GM04503 (cell line): ENCODE measurements at places on chromosomes 11 and 22.

GRCh38 chr11:11391169-11391568 lies 38.1 kb upstream of the CSNK2A3 start:
- DNase-seq, result no peak

DNA sequence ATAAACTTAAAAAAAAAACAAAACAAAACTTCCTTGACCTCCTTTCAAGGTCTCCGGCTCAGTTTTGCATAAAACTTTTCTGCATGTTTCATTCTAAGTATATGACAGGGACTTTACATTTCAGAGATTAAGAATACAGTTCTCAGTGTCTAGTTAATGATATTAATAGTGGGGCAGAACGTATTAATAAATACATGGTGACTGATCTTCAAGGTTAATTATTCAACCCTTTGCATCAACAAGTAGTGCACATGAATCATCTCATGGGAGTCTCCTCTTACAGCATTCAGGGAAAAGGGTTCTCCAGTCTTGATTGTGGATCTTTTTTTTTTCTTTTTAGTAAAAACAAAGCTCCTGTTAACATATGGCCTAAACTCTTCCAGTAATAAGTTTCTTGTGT lies 146.8 kb downstream of the KIRREL3 start:
- no peak for DNase-seq

DNA sequence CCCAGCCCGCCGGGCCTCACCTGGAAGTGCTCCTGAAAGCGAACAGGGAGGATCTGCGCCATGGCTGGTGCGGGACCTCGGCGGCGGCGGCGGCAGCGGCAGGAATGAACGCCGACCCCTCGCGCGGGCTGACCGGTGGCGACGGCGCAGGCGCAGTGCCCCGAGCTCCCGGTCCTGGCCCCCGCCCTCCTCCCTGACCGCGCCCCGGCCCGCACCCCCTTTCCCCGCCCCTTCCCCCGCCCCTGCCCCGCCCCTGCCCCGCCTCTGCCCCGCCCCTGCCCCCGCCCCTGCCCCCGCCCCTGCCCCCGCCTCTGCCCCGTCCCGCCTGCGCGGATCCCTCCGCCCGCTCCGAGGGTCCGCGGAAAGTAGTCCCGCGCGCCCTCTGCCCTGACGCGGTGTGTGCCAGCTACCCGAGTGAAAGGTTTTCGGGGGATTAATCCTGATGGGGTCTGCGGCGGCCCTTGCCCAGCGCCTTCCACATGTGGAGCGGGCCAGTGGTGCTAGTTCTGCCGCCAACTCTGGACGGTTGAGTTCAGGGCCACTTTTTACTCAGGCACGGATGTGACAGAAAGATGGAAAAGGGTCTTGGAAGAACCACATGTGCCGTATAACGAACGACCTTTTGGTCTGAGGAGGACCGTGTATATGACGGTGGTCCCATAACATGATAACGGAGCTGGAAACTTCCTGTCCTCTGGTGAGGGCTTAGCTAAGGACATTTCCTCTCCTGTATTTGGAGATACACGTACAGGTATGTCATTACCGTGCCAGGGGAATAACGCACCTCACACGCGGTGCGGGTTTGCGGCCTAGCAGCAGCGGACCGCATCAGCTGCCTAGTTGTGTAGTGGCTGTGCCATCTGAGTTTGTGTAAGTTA lies at the start of gene CLTCL1:
Gene CLTCL1 (minus strand): TSS at position 140 of the 878 bp plus-strand sequence. CDS start 78 bp downstream, at position 62.
- no peak for DNase-seq

DNA sequence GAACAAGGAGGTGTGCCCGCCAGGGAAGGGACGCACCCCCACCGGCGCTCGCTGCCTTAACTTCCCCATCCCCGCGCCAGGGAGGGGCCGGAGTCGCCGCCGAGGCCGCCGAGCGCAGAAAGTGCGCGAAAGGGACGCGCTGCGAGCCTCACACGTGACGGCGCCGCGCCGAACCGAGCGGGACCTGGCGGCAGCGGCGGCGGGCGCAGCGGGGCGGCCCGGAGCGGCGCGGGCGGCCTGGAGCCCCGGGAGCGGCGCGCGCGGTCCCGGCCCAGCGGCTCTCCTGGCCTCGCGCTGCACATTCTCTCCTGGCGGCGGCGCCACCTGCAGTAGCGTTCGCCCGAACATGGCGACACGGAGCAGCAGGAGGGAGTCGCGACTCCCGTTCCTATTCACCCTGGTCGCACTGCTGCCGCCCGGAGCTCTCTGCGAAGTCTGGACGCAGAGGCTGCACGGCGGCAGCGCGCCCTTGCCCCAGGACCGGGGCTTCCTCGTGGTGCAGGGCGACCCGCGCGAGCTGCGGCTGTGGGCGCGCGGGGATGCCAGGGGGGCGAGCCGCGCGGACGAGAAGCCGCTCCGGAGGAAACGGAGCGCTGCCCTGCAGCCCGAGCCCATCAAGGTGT lies at the start of gene SORL1:
Gene SORL1 (plus strand): TSS at position 329 of the 623 bp plus-strand sequence. CDS start 18 bp downstream, at position 347.
- DNase-seq, result no peak
